ENCODE measurements at places on chromosomes 7 and 10.

DNA sequence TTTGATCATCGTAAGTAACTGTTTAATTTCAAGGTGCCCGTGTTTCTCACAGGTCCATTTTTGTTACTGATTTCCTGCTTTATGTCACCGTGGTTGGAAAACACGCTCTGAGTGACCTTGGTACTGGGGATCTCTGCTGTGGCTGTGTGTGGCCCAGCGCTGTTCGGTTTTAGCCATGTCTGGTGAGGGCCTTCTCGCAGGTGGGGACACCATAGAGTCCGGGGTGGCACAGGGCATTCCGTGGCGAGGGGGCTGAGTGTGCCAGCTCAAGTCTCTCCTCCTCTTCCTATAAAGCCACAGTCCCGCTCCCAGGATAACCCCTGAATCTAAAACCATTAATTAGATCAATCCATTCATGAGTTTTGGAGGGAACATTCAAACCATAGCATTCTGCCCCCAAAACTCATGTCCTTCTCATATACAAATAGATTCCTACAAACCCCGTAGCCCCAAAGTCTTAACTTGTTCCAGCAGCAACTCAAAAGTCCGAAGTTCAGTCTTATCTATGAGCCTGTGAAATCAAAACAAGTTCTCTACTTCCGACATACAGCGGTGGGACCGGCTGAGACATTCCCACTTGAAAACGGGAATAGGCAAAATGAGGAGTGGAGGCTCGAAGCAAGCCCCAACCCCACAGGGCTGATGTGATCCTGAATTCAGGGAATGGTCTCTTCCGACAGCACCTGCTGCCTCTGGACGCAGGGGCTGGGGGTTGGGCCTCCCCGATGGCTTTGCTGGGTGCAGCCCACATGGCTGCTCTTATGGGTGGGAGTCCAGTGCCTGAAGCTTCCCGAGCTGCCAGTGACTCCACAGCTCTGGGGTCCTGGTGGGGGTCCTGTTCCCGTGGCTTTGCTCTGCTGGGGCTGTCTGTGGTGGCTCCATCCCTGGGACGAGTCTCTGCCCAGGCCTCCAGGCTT is 55.0 kb upstream of the NKX6-2 start:
- DNase-seq, result no peak

DNA sequence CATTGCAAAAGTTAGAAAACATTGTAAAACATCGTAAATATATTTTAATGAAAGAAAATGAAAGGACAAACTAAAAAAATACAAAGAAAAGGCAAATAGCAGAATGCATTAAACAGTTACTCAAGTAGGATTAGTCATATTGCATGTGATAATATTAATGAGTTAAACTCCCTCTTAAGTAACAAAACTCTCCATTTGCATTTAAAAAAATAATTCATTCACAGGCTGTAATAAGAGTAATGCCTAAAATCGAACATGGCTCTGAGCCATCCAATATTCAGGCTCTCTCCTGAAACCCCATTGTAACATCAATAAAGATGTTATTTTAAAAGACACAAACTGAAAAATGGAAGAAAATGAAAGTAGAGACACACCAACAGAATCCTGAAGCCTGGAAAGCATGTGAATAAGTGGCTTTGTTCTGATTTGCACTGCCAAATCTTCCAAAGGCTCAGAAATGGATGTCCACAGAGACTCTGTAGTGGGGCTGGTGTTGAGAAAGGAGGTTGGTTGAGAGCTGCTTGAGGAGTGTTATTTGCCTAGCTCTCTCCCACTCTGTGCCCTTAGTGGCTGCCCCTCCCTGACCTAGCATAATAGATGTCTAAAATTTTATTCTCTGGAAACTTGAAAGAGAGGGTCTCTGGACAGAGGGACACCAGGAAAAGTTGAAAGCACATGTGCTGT is 268.3 kb upstream of the MEOX2 start:
- no peak for DNase-seq

DNA sequence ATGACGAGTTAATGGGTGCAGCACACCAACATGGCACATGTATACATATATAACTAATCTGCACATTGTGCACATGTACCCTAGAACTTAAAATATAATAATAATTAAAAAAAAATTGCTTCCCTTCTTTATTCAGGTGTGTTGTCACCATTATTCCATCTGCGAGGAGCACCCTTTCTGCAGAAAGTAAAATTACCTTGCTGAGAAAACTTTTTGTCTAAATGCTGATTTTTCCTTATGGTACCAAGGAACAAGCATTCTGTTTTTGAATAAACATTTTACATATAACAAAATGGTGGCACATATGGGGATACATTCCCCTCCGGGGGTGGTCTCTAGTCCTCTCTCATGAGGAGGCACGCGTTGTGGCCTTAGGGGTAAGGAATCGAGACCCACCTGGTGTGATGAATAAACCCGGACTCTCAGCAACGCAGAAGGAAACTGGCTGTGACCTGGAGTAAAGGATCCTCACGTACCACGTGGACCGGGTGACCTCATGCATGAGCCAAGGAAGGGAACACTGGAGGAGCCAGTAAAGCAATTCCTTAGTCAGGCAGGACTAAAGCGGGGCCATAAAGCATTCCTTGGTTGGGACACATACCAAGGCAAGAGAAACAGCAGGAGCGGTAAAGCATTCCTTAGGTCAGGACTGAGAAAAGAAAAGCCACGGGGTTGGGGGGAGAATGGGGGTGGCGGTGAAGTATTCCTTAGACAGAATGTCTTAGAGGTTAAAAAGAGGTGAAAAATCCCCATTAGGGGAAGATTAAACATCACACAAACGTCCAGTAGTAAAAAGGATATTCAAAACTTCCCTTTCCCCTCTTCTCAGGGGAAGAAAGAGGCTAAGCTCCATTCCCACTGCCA is 20.8 kb upstream of the OPTN start:
- no peak for DNase-seq

GRCh38 chr10:77649333-77650331 is 12.0 kb upstream of the KCNMA1 start:
- no peak for DNase-seq

- no peak for DNase-seq
Measured at GRCh38 chr7:76386691-76387260, 22.7 kb downstream of the SSC4D start.

GRCh38 chr10:73493781-73494180 is 2.0 kb downstream of the PPP3CB start:
- no peak for DNase-seq

- peak; percentile 85 for DNase-seq
Measured at GRCh38 chr10:79084012-79084971, 15.5 kb downstream of the ZMIZ1 start.

- DNase-seq, result no peak
Measured at GRCh38 chr7:2520761-2521290, 1.3 kb downstream of the LFNG start.

DNA sequence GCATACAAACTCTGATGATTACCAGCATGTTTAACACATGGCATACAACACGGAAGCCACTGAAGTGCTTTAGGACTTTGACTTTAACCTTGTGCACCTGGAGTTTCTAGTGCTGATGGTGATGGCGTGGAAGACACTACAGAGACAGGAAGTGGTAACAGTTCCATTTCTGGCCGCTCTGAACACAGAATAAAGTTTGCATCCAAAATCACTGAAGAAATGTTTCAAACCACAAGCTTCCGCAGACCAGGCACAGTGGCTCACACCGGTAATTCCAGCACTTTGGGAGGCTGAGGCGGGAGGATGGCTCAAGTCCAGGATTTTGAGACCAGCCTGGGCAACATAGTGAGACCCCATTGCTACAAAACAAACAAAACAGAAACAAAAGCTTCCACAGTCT is 40.3 kb upstream of the TNPO3 start:
- no peak for DNase-seq

DNA sequence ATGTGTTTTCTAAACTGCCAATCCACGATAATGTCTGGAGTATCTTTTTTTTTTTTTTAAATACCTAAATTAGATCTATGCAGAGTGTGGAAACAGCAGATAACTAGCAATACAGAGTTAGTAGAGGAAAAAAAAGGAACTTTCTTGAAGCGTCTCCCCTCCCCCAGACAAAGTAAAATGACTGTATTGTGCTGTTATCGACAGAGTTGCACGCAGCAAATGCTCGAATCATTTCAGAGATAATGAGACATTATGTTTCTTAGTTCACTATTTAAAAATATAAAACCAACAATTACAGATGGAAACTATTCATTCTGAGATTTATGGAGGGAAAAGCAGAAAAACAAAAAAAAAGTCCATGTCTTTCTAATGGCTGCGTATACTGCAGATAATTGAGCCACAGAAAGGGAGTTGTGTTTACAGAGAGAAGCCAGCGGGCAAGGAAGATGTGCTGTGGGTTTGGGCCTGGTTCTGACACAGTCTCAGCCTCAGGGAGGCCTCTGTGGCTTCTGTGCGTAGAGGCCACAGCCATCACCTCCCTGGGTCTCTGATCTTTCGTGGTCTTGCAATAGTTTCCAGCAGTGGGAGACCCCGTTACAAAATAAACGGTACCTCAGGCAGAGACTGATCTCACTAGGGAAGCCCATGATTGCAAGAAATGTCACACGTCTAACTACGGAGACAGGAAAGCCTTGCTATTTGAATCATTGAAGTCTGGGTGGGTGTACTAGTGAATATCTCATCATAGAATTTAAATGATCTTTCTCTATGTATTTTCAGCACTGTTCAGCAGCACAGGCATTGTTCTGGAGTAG is 19.1 kb upstream of the KLF6 start:
- DNase-seq, result no peak

- DNase-seq, result no peak
Measured at GRCh38 chr7:132537456-132538145, 38.7 kb downstream of the PLXNA4 start.

DNA sequence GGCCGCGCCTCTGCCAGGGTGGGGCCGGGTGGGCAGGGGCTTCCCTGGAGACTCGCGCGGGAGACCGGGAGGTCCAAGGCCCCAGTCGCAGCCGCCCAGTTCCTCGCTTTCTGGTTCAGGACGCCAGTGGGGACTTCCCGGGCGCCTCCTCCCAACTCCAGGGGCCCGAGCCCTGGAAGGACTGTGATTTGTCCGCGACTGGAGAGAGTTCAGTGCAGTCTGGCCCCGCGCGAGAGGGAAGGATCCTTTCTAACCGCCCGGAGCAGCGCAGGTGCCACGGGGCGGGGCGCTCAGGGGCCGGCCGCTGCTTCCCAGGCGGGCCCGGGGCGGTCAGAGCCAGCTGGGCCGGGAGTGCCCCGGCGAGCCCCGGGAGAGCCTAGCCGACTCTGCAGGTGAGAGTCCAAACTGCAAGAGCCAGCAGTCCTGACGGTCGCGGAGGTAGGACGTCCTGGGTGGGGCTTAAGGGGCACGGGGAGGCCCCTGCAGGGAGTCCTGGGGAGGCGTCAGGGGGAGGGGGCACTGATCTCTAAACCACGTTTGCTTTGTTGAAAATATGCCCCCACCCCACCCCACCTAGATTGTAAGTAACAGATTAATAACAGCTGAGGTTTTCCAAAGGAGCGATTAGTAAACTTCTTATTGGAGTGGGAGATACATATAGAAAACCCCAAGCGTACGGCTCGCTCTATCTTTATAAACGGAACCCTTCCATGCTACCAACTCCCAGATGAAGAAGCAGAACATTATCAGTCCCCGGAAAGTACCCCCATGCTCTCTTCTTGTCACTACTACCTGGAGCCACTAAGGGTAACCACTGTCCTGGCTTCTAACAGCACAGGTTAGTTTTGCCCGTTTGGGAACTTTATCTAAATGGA is 8.2 kb downstream of the NKX2-3 start:
- no peak for DNase-seq

- no peak for DNase-seq
Measured at GRCh38 chr10:94591461-94592205, 46.0 kb downstream of the HELLS start.

- no peak for DNase-seq
Measured at GRCh38 chr10:48923748-48924147, 15.9 kb downstream of the LRRC18 start.

DNA sequence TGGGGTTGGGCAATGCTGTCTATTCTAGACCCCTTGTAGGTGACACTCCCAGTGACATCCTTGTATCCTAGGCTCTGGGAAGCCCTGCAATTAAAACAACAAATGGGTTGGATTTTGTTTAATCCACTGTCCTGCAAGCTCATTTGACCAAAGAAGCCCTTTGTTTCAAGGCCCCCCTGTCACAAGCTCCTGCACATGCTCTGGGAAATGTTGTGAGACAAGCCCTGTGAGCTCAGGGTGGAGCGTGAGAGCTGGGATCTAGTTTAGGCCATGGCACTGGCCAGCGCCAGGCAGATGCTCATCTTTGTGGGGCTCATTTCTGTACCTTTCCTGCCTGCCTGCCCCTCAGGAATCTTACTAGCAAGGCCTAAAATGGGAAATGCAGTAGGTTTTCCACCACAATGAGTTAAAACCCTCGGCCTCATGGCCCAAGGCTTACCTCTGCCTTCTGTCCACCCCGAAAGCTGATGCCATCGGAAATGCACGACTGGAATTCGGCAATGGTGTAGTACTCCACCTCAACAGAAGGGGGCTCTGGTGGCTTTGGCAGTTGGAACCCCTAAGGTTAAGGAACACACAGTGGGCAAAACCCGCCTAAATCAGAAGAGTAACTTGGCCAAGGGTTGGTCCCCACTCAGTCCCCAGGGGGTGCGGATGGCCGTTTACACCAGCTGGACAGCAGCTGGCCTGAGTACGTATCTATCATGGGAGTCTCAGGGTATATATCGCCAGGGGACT is 112.0 kb downstream of the NEURL1 start:
- no peak for DNase-seq
